ENCODE measurements at places on chromosomes 2 and 18.
A peak's percentile ranks its signal among the peaks of the same experiment; 100 is the strongest.

- DNase-seq: no peak
Measured at GRCh38 chr2:212990697-212991096, 160.7 kb downstream of the IKZF2 start.

DNA sequence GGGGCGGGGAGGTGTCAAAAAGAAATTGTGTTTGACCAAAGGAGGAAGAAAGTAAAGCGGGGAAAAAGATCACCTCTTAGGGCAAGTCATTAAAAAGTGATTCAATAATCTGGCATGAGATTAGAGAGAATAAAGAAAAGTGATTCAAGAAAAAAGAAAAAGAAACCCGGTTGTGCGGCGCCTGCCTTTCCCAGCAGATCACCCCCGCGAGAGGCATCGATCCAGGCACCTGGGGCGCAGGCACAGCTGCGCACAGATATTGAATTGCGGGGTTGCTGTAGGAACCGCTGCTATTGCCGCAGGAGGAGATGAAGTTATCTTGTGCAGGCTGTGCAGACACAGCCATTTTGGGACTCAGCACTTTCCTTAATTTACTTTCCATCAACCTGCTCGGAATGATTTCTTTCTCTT, 71.2 kb downstream of the PLB1 start:
- no peak for DNase-seq

GRCh38 chr2:39375917-39376316, 61.2 kb downstream of the MAP4K3 start:
- no peak for DNase-seq

GRCh38 chr2:182132605-182133004, 147.0 kb downstream of the PPP1R1C start:
- DNase-seq: no peak

- DNase-seq: no peak
Measured at GRCh38 chr2:64748561-64748960, 94.8 kb upstream of the SERTAD2 start.

GRCh38 chr2:146934921-146935320, 909.9 kb upstream of the ACVR2A start:
- no peak for DNase-seq

GRCh38 chr2:134408791-134409190, 154.9 kb downstream of the MGAT5 start:
- DNase-seq: no peak

DNA sequence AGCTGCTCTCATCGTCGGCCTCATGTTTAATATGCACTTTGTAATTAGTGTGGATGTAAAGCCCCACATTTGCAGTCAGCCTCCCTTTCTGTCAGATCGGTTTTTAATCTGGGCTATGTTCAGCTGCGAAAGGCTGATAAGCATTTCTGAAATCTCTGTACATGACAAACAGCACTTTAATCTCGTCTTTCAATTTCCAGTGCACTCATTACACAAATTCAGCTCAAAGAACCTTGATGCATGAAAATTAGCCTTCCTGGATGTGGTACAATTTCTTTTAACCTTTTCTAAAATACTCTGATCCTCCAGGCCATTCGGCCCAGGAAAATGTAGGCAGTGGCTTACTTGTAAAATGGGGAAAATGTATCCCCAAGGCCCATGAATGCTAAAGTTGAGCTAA, 265.1 kb downstream of the RND3 start:
- no peak for DNase-seq

DNA sequence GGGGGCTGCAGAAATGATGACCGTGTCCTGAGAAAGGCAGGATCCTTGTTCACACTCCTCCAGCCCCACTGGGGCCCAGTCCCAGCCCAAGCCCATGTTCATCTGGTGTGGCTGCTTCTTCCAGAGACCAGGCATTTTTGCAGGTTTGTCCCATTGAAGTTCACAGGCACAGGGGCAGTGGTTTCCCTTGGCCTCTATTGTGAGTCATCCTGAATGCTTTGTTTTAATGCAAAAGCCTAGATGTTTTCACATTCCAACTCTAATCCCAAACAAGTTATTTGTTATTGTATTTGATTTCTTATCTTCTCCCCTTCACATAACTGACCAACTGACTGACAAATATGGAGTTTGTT, 426.4 kb upstream of the ID2 start:
- no peak for DNase-seq

DNA sequence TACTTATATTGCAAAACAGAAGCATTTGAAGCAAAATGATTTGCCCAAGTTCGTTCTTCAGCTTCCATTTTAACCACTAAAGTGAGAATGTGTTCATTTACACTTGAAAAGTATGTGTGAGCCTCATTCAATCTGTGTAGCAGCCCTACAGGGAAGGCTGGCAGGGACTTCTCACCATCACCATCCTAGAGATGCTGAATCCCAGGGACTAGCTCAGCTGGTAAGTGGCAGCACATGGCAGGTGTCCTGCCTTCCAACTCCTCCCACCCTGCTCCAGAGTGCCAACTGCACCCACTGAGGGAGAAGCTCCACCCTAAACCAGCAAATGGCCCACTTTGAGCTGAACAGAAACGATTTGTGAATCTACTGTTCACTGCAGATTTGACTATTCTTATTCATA, 91.5 kb downstream of the EN1 start:
- no peak for DNase-seq

DNA sequence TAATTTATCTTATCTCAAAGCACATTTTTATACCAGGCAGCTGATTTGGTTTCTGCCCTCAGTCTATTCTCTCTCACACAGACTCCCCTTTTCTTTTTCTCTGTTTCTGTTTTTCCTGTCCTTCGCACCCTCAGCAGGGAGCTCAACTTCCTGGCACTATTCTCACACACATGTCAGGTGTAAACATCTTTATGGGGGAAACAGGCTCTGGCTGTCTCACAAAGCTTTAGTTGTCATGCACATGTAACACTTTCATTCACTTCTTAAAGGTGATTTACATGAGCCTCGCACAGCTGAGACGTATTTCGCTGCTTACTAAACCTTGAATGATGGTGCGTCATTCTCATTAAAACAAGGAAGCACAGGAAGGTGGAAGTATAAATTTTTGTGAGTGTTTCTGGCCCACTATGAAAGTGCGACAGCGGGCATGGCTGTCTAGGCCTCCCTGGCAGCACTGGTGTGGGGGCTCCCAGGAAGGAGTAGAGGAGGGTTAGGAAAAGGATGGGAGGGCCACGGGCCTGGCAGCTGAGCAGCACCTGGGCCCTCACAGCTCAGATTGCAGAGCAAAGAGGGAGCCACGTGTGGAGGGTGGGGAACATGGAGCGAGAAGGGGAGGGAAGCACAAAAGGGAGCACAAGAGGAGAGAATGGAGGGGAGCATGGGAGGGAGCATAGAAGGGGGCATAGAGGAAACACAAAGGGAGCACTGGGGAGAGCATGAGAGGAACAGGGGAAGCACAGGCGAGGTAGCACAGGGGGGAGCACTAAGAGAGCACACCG, 46.2 kb upstream of the SNTG2 start:
- no peak for DNase-seq

GRCh38 chr2:80302314-80303005, 2.1 kb downstream of the LRRTM1 start:
- DNase-seq: peak; percentile 20

- DNase-seq: peak; percentile 40
Measured at GRCh38 chr2:196967116-196967515, 40.6 kb upstream of the PGAP1 start.

DNA sequence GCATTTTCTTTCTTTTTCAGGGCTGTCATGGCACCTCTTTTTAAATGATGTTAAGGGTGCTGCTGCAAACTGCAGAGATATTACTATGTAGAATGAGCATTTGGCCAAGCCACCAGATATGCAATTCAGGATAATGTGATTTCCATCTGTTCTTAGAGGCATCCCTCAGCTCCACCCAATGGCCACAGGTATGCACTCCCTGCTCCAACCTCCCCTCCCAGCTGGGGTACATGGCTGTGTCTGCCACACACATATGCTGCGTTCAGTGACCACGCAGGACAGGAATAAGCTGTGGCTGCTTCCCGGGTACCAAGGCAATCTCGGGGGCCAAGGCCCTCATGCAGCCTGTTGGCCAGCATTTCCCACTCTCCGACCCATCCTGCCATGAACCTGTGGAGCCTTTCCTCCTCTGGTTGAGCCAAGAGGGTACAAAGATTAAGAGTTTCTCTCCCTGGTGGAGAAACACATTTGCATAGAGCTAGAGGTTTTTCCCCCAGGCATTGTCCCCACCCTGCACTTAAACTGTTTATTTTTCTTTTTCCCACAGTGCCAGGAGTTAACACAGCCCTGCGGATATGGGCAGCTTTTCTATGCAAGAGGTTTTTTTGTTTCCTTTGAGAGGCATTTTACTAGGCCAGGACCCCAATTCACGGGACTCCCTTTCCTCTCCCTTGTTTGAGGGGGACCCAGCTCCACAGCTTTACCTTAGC, 147.0 kb downstream of the GCA start:
- no peak for DNase-seq

DNA sequence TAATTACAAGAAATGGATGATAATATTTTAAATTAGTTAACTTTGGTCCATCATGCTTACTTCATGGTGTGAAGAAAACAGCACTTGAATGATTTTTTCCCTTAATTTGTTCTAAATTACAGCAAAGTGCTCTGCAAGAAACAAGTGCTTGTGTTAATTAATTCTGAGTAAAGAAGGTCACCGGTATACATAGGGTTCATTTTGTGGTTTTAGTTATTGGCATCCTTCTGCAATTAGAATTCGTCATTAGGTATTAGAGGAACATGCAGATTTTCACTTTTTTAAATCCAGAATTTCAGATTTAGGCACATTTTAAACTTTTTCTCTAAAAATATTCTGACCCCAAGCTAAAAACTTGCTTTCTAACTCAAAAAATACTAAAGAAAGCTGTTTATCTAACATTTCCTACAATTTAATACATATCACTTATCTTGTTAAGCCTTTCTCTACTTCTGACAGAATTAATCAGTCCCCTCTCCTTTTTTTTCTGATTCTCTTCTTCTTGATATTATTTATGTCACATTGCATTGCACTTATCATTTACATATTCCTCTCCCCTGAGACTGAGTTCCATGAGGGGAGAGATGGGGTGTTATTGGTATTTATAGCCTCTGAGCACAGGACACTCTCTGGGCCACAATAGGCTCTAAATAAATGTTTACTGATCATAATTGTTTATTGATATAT, 129.2 kb downstream of the PLA2R1 start:
- DNase-seq: no peak

DNA sequence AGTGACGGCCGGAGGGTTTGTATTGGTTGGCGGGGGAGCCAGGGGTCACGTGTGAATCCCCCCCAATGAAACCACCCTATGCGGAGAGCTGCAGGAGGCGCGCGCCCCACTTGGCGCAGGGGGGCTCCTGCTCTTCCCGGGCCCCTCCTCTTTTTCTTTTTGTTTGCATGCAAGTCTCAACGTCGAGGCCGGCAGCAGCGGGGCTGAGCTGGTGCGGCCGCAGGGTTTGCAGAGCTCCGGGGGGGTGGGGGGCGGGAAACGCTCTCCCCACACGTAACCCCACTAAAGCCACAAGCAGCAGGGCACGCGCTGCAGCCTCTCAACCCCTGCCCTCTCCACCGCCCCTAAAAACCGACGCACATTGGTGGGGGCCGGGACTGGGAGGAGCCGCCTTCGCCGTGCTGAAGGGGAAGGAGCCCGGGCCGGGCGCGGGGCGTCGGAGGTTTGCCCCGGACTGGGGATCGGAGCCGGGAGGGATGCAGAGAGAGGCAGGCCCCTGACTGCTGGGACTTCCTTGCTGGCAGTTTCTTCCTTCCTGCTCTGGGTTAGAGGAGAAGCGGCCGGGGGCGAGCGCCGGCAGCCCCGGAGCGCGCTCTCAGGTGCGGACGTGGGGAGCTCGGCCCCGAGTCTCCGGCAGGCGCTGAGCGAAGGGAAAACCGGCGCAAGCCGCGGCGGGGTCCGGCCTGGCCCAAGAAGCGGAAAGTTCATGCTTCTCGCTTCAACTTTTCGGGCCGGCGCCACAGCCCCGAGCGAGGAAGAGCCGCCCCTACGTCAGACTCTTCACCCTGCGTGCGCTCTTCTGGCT, 864 bp downstream of the LBH start:
- peak; percentile 55 for DNase-seq

DNA sequence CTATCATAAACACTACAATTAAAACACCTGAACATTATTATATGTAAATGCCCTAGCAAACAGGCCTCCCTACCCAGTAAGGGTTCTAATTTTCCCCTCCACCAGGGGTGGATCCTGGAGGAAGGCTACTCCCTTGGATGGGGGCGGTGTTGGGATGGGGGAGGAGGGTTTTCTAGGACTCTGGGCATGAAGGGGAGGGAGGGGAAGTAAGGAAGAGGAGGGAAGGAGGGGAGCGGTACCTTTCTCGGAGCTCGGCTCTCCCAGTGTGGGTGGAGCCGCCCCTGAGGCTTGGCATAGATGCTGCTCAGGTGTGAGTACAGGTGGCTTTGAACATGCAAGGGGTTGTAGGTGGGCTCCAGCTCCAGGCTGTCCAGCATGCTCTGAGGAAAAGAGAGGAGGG, 5.4 kb downstream of the DOK1 start:
- DNase-seq: no peak

GRCh38 chr2:128734521-128735295, 416.0 kb upstream of the HS6ST1 start:
- no peak for DNase-seq

GRCh38 chr18:24456549-24456948, 3.9 kb upstream of the HRH4 start:
- DNase-seq: no peak

DNA sequence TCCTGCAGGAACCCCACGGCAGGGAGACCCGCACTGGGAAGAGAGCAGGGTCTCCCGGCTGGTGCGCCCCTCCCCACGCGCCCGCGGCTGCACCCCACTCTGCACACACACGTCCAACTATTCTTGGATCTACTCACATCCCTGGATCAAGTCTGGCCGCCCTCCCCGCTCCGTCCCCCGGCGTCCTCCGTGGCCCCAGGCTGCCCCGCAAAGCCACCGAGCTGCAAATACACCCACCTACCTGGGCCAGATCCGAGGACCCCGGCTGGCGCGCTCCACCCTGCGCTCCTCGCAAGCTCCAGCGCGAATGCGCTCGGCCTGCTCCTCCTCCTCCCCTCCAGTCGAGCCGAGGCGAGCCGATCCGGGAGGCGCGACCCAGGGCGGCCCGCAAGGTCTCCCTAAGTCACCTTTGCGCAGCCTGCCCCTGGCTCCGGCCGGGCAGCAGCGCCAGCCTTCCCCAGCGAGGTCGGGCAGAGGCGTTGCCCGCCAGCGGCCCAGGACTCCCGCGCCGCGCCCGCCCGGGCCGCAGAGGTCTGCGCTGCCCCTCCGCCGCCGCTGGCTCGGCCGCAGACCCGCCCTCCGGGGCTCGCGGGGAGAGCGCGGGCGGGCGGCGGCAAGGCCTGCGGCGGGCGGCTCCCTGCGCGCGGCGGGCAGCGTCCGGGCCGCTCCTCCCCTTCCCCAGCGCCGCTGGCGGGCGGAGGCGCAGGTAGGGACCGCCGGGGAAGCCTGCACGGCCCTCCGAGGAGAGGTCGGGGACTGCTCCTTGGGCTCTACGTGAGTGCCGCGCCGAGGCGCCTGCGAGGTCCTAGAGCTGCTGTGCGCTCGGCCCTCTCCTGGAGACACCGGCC, 126.0 kb downstream of the OSBPL1A start:
- DNase-seq: peak; percentile 93

- DNase-seq: no peak
Measured at GRCh38 chr2:232680006-232680405, 17.1 kb upstream of the GIGYF2 start.

GRCh38 chr18:36337679-36338402, 40.3 kb downstream of the FHOD3 start:
- DNase-seq: no peak

GRCh38 chr2:527581-527980, 149.6 kb downstream of the TMEM18 start:
- DNase-seq: no peak

GRCh38 chr2:236554629-236555282, 14.9 kb upstream of the ACKR3 start:
- no peak for DNase-seq

- no peak for DNase-seq
Measured at GRCh38 chr2:241913703-241914102, 44.2 kb downstream of the RTP5 start.

- DNase-seq: no peak
Measured at GRCh38 chr2:48240912-48241311, 289.0 kb upstream of the STON1 start.

All from small intestine (tissue), 16 donors.